ENCODE measurements at places on chromosomes 2 and 18.
A peak's percentile ranks its signal among the peaks of the same experiment; 100 is the strongest.

DNA sequence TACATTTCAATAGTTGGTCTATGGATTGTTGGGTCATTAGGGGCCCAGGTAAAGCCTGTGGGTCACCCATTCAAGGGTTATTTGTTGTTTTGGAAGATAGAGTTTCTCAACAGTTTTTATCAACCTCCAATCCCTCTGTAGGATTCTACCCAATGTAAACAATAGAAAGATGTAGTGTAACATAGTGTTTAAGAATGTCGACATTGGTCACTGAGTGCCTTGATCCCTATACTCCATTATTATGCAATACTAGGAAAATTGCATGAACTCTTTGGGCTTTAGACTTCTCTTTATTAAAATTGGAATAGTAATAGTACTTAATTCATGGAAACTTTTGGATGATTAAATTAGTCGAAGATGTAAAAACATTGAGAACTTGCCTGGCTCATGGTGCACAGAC is 292.1 kb downstream of the GPD2 start:
- no peak for DNase-seq

DNA sequence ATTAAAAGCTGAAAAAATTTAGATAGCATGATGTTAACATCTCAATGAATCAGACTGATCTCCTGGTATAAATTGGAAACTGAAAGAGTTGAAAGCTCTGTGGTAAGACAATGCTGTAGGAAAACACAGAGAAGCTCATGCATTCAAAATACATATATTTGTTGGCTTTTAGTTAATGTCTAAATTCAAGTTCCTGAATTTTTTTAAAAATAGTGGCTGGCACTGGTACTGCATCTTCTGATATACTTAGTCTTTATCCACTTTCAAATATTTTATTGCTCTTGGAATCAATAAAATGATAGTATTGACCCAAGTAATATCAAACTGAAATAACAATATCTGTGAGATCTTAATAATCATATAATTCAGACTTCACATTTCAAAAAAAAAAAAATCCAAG is 151.4 kb upstream of the FIGN start:
- no peak for DNase-seq

DNA sequence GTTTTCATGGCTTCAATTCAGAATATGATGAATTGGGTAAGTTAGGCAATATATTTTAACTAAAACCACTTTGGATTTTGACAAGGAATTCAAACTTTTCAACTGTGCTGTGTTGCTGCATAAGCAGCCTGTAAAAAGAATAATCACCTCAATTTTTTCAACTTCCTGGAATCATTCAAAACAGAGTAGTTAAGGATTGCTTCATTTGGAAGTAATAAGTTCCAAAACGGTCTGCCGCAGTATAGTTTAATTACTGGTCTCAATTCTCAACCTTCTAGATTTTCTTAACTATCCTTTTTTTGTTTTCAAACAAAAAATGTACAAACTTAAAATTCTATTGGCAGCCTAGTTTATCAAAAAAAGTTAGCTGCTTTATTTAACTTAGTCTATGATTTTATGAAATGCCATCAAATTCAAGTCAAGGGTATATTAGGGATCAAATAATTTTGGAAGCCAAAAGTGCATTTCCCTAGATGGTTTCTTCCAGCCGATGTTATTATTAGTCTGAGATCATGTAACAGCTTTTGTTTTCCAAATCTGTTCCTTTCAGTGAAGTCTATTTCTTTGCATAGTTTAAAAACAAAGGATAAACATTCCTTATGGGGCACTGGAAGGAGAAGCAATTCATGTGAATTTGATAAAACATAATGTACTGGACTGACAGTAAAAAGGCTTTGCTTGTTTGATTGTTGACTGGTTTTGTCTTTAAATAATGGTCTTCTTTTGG is 76.1 kb upstream of the ETAA1 start:
- DNase-seq = no peak

- no peak for DNase-seq
Observed at GRCh38 chr2:240840435-240841060, 20.5 kb upstream of the KIF1A start.

DNA sequence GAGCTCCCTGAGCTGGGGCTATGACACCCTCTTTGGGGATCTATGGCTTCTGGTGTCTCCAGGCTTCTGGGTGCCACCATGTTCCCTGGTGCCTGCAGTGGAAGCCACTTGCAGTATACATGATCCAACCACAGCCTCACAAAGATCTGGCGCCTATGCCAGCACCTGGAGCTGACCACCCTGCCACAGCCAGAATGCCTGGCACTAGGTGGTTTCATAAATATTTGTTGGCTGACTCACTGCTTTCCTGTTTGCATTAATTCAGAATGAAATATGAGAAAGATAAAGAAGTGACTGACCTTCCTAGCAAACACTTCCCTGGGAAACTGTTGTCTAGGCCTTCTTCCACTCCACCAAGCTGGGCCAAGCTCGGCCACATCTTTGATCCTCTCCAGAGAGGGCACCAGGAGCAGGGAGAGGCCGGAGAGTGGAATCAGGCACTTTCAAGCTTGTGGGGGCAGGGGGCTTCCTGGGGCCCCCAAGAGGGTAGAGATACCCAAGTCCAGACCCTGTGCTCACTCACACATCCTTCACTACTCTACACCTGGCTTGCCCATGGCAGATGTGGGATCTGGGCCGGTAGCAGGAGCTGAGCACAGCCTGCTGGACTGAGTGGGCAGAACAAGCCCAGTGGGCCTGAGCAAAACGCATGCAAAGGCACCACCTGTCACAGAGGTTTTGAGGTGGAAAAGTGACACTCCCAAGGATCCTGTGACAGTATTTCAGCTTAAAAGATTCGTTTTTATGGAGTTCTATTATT is 565.7 kb downstream of the SLC4A3 start:
- DNase-seq = no peak

DNA sequence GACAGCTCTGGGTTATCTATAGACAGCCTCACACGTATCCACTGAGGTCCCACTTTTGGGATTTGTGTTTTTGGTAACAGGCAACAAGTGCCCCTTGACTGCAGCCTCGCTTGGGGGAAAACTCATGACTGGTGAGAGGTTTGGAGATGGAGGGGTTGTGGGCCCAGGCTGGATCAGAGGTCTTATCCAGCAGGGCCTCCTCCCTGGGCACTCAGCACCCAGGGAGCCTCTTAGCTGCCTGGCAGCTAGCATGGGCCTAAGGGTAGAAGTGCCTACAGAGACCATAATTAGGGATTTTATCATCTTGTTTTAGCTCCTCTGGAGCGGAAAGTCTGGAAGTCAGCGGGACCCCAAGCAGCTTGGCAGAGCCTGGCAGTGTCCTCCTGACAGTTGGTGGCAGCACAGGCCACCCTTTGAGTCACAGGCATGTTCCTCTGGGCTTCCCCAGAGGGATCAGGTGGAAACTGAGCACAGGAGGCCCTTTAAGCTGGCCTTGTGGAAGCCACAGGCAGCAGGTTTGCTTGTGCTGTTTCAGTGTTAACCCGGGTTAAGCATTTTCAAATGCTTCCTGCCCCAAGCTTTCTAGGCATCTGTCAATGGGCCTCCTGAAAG is 143.1 kb downstream of the KCTD1 start:
- no peak for DNase-seq

DNA sequence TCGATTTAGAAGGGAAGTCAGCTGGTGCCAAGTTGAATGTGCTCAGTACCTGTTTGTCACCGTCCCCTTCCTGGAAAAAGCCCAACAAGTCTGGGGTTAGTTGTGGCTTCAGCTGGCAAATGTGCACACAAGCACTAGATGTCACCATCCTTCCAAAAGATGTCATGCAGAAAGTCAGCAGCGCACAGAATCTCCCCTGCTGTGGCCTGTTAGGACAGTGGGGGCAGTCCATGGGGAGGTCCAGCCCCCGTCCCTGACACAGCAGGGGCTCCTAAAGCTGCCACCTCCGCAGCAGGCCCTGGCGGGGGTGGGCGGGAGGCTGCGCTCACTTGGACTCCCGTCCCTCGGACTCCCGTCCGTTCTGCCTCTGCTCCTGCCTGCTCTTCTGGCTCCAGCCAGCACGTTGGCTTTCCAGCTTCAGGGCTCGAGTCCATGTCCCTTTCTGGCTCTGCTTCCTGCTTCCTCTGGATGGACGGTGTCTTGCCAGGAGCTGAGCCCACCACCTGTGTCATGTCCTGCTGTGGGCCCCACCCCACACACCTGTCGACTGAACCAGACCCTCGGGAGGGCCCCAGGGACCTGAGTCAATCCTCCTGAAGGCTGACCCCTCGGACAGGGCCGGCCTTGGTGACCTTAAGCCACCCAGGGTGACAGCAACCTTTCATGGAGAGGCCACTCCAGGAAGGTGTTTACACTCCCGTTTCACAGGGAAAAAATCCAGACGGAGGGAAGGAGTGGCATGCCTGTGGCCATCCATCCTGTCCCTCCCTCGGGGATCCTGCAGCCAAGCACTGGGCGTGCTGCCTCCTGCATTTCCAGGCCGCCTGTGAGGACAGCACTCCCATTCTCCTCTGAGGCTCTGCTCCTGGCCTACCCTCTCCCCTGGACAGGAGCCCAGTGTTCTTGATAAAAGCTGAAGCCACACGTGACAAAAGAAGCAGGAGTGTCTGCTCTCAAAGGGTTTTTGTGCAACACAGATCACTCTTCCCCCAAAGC is 8.5 kb downstream of the RAB17 start:
- DNase-seq = peak; percentile 46

DNA sequence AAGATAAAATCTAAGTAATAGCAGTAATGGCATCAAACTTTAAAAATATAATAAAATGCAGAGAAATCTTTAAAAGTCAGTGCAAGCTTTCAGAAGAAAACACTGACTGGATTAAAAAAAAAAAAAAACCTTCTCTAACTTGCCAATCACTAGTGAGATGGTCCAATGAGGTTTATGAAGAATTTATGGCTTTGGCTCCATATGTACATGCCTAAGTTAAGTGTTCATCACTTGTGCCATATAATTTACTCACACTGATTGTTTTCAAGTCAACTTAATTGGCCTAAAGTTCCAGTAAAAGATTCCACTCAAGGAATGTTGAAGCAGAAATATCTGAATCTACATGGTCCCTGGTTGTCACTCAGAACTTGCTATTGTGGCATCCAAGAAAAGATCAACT is 40.7 kb upstream of the RAB27B start:
- DNase-seq = no peak

- no peak for DNase-seq
Observed at GRCh38 chr2:241706537-241706936, 4.7 kb downstream of the ING5 start.

- no peak for DNase-seq
Observed at GRCh38 chr2:29293830-29294438, 178.7 kb downstream of the CLIP4 start.

DNA sequence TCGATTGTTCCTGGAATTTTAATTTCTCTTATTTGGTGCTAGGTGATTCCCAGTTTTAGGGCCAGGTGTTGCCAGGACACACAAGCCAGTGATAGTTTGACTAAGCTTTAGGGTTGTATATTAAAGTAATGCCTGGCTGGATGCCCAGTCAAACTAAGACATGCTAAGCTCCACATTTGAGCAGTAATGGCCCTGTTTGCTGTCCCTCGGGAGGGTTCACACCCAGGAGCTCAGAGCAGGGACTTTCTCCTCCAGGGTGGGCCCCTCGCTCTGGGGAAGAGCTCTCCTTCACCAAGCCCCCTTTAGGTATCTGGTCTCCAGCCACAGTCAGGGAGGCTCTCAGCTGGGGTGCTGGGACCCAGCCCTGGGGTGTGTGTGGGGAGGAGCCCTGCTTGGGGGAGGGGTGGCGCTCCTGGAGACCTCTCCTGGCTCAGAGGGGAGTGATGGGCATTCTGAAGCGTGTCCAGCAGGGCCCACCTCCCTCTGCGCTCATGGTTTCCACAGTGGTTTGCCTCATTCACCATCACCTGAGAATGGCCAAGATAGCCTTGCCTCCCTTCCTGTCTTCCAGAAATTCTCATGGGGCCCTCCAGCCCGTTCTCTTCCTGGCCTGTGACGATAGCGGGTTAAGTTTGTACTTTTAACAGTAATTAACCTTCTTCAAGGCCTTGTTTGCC is 31.7 kb downstream of the INPP4A start:
- DNase-seq = no peak

DNA sequence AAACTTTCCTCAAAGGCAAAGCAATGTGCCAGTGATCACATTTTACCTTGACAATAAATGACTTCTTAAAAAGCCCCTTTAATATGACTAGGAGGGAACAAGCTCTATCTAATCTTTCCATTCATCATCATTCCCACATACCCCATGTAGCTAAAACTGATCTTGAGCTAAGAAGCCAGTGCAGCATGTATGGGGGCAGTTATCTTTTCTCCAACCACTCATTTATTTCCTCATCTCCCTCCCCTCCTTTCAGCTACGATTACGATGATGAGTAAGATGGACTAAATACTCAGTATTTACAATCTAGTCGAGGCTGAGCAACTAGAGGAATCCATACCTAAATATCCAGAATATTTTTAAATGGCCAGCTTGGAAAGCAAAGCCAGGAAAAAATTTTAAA is 35.5 kb downstream of the PNO1 start:
- DNase-seq = no peak

DNA sequence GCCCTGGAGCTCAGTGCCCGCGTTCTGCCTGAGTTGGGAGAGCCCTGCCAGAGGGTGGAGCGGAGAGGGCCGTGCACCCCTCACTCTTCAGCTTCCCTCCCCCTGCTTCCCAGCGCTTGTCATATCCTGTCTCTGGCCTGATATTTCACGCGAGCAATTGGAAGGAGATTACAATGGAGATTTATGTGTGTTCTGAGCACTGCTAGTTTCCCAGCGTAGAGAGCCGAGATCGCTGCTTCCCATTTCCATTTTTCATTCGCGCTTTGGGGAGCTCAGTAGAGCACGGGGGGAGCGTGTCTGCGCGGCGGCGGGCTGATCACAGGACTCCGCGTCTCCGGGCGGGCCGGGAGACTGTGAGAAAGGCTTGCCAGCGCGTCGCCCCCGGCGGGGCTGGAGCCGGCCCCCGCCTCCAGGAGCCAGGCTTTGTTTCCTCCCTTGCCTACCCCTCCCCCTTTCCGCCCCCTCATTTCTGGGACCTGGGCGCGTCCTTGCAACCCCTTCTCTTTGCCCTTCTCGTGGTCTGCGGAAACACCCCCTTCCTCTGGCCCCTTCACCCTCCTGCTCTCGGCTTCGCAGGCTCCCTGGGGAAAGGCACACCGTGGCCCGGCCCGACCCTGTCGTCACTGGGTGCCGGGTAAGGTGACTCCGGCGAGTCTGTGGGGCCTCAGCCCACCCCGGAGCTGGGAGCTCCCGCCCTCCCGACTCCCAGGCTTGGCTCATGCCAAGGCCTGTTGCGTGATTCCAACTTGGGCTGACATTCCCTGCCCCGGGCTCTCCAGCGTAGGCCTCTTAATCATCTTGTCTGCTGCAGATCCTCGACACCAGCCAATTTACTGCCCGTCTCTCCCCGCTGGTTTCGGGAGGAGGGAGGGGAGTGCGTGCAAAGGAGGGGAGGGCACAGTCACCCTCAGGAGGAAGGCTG is 5.8 kb downstream of the DLX2 start:
- no peak for DNase-seq

- no peak for DNase-seq
Observed at GRCh38 chr18:46731316-46731715, 25.5 kb downstream of the ST8SIA5 start.

DNA sequence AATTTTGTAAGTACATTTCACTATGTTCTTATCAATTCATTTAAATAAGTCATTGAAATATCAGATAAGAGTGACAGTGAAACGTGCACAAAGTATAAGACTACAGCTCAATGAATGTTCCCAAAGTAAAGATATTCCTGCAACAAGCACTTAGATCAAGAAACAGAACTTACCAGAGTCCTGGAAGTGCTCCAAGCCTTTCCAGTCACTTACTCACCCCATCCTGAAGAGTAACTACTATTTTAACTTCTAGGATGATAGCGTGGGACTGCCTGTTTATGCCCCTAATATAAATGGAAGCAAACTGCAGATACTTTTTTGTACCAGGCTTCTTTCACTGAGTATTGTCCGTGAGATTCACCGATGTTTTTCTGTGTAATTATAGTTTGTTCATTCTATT is 768.9 kb downstream of the SLC4A3 start:
- DNase-seq = no peak
